ENCODE measurements at places on chromosomes 7 and 10.

- DNase-seq: no peak
Observed at GRCh38 chr7:118708741-118709140, 484.2 kb downstream of the ANKRD7 start.

DNA sequence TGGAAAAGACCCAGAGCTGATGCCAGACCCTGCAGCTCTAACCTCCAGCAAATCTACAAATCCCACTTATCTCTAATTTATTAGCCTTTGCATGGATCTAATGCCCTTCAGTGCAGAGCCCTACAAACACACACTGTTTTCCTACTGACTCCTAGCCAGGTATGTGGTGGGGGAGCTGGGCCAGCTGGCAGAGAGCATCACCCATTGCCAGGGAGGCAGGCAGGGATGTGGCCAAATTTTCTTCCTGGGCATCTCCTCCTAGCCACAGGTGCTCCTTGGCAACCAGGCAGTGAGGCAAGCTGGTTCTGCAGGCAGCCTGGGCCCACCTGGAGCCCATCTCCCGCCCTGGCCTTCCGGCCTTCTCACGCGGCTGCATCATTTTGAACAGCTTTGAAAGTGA is 55.9 kb upstream of the EMX2 start:
- no peak for DNase-seq

GRCh38 chr10:119619215-119619614 is 22.5 kb upstream of the TIAL1 start:
- no peak for DNase-seq

- no peak for DNase-seq
Observed at GRCh38 chr10:13632884-13633440, 46.2 kb downstream of the PRPF18 start.

DNA sequence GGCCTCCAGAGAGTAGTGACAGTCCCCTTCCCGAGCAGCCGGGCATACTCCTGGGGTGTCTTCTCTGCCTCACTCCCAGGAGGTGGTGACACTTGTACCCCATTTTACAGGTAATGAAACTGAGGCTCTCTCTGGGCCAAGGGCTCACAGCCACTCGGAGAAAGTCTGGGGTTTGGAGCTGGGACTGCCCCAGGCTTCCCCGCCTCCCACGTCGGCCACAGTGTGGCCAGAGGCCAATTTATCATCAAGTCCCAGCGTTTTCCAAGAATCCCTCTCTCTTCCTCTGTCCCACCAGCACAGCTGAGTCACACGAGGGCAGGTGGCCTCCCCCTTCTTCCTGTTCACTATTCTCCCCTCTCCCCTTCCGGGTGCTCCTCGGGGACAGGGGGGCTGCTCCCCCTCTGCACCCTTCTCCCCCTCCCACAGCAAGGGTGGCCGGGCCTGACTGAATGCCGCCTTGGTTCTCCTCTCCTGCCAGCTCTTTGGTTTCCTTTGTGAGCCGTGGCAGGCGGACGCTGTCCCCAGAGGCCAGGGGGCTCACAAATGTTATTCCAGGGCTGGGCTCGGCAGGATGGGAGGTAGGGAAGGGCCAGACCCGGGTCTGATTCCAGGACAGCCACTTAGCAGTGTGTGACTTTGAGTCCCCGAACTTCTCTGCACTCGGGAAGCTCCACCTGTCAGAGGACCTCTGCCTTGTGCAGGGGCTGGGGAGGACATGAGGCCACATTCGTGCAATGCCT is 17.7 kb downstream of the CLIP2 start:
- no peak for DNase-seq

- no peak for DNase-seq
Observed at GRCh38 chr7:93212881-93213280, 13.4 kb downstream of the HEPACAM2 start.

GRCh38 chr7:148754912-148755311 is 56.2 kb downstream of the CUL1 start:
- no peak for DNase-seq

GRCh38 chr10:75646218-75646915 is 214.9 kb downstream of the LRMDA start:
- no peak for DNase-seq

GRCh38 chr7:30155481-30155880 is 20.7 kb downstream of the MTURN start:
- no peak for DNase-seq

- DNase-seq: no peak
Observed at GRCh38 chr7:83835424-83835823, 186.5 kb upstream of the SEMA3E start.

GRCh38 chr7:129144834-129145668 is 544 bp downstream of the TSPAN33 start:
- no peak for DNase-seq

DNA sequence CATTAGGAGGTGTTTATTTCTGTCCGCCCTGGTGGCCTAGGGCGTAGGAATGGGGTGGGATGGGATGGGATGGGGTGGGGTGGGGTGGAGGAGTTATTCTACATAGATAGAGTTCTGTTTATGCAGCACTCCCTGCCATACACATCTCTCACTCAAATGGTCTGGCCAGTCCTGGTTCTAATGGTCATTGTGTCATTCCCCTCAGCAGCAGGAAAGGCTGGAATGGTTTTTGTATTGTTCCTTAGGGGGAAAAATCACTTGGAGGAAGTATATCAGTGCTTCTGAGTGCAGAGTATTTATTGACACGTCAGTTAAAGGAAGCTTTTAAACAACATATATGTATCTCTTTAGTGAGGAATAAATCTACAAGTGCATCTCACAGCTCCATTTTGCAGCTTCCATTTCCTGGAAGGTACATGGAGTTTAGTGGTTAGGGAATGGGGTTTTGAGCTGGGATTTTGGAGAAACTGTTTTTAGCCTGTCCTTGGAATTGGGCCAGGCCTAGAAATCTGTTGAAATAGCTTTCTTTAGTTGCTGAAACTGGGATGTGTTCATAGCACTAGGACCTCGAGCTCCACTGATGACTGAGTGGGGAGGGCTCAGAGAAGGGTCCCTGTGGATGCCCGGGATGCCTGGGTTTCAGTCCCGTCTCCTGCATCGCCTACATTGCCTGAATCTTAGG is 8.3 kb downstream of the TSPAN14 start:
- no peak for DNase-seq
